ENCODE measurements at places on chromosomes 1 and 21. TPM values are rescaled to one million over a fixed set of nuclear protein-coding genes. Genes with fewer than 3 reads are reported as not detected.

Gene ILDR2
- 3.6 TPM for total RNA-seq

Gene FAM163A
- total RNA-seq = 0.16 TPM

Gene SFN
- 0.16 TPM for total RNA-seq

Gene ASCL5
- total RNA-seq = not detected

Gene ELOVL1
- total RNA-seq = 26.7 TPM

Gene FCRL2
- total RNA-seq = not detected

Gene CELA3B
- not detected for total RNA-seq

Gene RNF11
- 116 TPM for total RNA-seq

Gene SLC30A7
- total RNA-seq = 5.7 TPM

Gene DENND2C
- 3.2 TPM for total RNA-seq

Gene TEX38
- total RNA-seq = 0.22 TPM

Gene OR2L13
- total RNA-seq = not detected

Gene TOMM20
- total RNA-seq = 84.1 TPM

GRCh38 chr1:114108751-114109255, 44.9 kb downstream of the SYT6 start:
- DNase-seq = no peak
- H3K27me3 ChIP-seq = peaks cover 18% of the 10 kb centered on the region
- H3K4me1 ChIP-seq = no peaks in the 10 kb centered on the region
- H3K27ac ChIP-seq = no peak overlapping the region

DNA sequence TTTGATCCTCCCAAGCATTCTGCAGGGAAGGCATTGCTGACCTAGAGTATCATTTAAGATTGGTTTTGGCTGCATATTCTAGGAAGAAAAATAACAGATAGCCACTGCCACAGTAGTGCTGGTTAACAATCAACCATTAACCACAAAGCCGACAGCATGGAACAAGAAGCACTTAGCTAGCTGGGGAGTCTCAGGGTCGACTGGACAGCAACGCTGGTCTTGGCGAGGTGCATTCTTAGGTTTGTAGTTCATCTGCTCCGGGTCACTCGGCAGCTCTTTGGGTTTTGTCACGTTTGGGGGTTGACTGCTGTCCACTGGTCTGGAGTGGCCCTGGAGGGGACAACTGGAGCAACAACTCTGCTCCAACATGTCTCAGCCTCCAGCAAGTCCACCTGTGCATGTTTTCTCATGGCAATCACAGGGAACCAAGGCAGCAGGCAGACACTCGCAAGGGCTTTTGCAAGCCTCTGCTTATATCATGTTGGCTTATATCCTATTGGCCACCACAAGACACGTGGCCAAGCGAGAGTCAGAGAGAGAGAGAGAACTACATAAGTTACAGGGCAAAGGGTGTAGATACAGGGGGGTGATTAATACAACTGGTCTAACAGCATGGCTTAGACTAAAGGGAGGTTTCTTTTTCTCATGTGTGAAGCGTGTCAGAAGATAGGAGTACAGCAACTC, 99.5 kb downstream of the LACTBL1 start:
- peaks cover 11% of the 10 kb centered on the region for H3K4me1 ChIP-seq
- no peaks in the 10 kb centered on the region for H3K36me3 ChIP-seq
- no peak overlapping the region for H3K27ac ChIP-seq
- DNase-seq = no peak
- H3K27me3 ChIP-seq = peaks cover 43% of the 10 kb centered on the region

GRCh38 chr1:239368436-239369109, 17.8 kb upstream of the CHRM3 start:
- peaks cover 5% of the 10 kb centered on the region for H3K27me3 ChIP-seq
- H3K4me3 ChIP-seq = no peak overlapping the region
- no peak overlapping the region for H3K27ac ChIP-seq
- DNase-seq = no peak

DNA sequence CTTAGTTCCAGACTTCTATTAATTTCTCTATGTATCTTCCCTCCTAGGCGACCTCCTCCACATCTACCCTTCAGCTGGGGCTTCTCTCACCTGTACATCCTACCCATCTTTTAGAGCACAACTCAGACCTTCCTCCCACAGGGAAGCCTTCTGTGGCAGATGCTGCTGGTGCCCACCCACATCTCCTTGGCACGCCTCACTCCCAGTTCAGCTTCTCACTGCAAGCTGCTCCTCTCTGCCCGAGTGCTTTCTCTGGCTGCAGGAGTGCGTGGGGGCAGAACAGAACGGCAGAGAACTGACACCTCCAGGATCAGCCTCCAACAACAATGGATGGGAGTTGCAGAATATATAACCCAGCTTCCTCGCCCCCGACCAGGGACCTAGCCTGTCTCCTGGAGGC, 36.5 kb downstream of the ZBTB18 start:
- DNase-seq = no peak
- no peaks in the 10 kb centered on the region for H3K4me1 ChIP-seq
- peaks cover 48% of the 10 kb centered on the region for H3K27me3 ChIP-seq
- H3K36me3 ChIP-seq = no peaks in the 10 kb centered on the region
- H3K4me3 ChIP-seq = no peak overlapping the region

DNA sequence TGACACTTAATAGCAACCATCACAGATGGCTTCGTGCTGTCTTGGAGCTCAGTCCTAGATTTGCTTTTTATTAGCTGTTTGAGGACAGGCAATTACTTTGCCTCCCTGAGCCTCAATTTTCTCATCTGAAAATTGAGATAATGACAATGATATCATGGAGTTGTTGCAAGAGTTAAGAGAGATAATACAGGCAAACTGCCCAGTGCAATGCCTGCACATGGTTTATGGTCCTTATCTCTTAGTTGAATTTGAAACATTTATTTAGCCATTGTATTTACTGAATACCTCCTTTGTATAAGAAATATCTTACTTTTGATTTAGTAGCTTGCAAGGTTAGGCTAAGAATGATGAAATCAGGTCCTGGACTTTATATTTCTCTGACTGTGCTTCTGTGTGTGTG, 17.7 kb downstream of the KCNA2 start:
- no peaks in the 10 kb centered on the region for H3K4me1 ChIP-seq
- no peak overlapping the region for H3K4me3 ChIP-seq
- H3K27ac ChIP-seq = no peak overlapping the region
- H3K27me3 ChIP-seq = peaks cover 57% of the 10 kb centered on the region
- no peaks in the 10 kb centered on the region for H3K36me3 ChIP-seq
- no peak for DNase-seq

GRCh38 chr1:185679220-185679619, 55.0 kb upstream of the HMCN1 start:
- DNase-seq = no peak
- no peak overlapping the region for H3K4me3 ChIP-seq
- no peaks in the 10 kb centered on the region for H3K27me3 ChIP-seq

DNA sequence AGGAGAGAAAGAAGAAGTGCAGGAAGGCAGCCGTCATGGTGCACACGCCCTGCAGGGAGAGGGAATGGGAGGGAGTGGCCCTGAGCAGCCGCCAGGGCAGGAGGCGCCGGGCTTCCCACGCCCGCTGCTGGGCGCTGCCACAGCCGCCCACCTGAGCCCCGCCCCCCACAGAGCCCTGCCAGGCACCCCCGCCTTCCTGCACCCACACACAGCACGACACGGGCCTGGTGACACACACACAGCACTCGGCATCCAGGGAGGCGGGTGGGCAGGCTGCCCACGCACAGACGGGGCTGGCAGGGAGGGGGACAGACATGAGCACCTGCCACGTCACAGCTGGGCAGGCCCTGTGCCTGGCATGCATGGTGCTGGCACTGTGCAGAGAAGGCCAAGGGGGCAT, 27.5 kb downstream of the ADGRB2 start:
- H3K36me3 ChIP-seq = no peaks in the 10 kb centered on the region
- no peak for DNase-seq

- H3K27ac ChIP-seq = peak overlapping the region; percentile 97
- H3K4me3 ChIP-seq = no peak overlapping the region
- no peaks in the 10 kb centered on the region for H3K27me3 ChIP-seq
- peaks cover 98% of the 10 kb centered on the region for H3K4me1 ChIP-seq
Measured at GRCh38 chr1:9903801-9904527, 6.1 kb downstream of the CTNNBIP1 start.

DNA sequence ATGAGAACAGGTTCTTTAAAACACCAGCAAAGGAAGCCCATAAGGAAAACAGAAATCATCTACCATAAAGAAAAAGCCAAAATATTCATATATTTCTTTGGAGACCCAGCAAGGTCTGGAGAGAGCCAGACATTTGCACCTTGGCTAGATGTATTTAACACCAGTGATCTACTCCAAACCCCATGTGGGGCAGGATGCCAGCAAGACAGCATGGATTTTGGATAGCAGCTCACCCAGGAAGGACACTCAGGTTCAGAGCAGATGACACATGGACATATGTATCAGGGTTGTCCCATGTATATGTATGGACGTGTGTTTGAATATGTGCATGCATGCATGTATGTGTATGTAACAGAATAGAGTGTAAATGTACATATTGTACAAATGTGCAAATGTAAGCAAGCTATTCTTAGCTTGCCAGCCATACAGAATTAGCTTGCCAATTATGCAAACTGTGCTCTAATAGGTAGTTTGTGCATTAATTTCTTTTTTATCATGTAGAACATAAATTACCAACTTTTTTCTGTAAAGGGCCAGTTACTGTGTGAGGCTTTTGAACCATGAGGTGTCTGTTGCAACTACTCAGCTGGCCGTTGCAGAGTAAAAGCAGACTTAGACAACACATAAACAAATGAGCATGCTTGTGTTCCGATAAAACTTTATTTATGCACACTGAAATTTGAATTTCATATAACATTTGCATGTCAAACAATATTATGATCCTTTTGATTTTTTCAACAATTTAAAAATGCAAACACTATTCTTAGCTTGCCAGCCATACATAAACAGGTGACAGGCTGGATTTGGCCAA, 73.5 kb upstream of the KAZN start:
- no peaks in the 10 kb centered on the region for H3K36me3 ChIP-seq
- no peaks in the 10 kb centered on the region for H3K4me1 ChIP-seq
- no peak for DNase-seq

DNA sequence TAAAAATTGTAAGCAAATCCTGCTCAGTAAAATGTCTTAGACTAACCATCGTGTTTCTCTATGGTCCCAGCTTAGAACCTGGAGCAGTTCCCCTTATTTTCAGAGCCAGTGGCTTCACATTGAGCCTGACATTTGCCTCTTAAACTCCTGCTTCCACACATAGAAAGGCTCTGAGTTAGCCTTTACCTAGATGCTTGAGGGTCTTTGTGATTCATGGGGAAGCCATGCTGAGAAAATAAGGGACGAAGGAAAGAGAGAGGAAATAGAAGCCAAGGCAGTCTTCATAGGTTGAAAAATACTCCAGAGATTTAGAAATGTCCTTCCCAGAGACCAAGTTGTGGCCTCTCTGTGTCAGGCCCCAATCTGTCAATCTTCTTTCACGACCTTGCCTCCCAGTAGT, 16.1 kb upstream of the RBBP5 start:
- DNase-seq = no peak
- H3K4me1 ChIP-seq = peaks cover 11% of the 10 kb centered on the region
- H3K36me3 ChIP-seq = no peaks in the 10 kb centered on the region
- no peak overlapping the region for H3K27ac ChIP-seq
- no peaks in the 10 kb centered on the region for H3K27me3 ChIP-seq
- H3K4me3 ChIP-seq = no peak overlapping the region

DNA sequence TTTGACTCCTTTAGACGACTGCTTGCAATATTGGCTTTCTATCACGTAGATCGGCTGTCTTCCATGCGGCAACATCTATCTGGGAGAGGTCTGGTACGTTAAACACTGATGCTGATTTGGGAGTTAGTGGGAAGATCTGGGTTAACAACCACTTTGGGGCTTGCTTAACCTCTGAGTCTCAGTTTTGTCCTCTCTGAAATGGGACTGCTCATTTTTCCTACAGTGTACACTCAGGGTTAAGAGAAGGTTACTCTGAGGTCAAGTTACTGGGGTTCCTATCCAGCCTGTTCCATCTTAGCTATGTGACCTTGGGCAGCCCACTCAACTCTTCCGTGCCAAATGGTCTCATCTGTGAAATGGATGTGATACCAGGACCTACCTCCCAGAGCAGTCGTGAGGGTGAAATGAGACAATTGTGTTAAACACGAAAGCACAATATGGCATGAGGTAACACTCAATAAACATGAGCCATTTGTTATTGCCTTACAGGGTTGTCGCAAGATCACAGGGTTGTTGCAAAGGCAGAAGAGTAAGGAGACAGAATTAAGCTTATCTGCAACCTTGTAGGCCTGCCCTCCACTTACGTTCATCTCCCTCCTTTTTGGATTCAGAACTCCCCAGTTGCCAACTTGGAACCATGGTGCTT, 5.6 kb downstream of the ABCA4 start:
- no peak overlapping the region for H3K27ac ChIP-seq
- H3K4me1 ChIP-seq = peaks cover 30% of the 10 kb centered on the region
- H3K36me3 ChIP-seq = no peaks in the 10 kb centered on the region
- H3K4me3 ChIP-seq = no peak overlapping the region
- no peak for DNase-seq

- H3K27ac ChIP-seq = peak overlapping the region; percentile 7
- H3K27me3 ChIP-seq = no peaks in the 10 kb centered on the region
- DNase-seq = no peak
Measured at GRCh38 chr1:82994616-82995263, 1004.2 kb downstream of the TTLL7 start.

DNA sequence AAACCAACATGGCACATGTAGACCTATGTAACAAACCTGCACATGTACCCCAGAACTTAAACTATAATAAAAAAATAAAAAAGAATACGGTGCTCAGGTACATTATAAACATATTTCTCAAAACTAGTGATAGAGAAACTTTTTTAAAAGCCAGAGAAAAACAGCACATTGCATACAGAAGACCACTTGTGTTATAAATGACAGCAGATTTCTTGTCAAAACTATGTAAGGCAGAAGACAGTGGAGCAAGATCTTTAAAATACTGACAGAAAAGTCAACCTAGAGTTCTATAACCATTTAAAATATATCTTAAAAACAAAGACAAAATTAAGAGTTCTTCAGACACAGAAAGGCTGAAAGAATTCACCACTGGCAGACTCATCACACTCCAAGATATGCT, 144.7 kb downstream of the NEGR1 start:
- no peak overlapping the region for H3K4me3 ChIP-seq
- no peak overlapping the region for H3K27ac ChIP-seq
- DNase-seq = no peak
- H3K27me3 ChIP-seq = no peaks in the 10 kb centered on the region

GRCh38 chr1:184637664-184638240, 116.9 kb downstream of the EDEM3 start:
- no peak overlapping the region for H3K27ac ChIP-seq
- DNase-seq = no peak
- no peaks in the 10 kb centered on the region for H3K36me3 ChIP-seq
- H3K4me1 ChIP-seq = peaks cover 29% of the 10 kb centered on the region
- H3K4me3 ChIP-seq = no peak overlapping the region

DNA sequence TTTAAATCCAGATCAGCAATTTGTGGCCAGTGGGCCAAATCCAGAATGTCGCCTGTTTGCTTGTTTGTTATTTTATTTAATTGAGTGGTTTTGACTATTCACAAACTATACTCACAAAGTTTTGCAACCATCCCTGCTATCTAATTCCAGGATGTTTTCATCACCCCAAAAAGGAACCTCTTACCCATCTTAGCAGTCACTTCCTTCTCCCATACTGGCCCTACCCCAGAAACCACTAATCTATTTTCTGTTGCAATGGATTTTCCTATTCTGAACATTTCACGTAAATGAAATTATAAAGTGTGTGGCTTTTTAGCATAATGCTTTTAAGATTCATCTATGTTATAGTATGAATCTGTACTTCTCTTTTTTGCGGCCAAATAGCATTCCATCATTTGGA, 41.3 kb downstream of the WDTC1 start:
- H3K4me1 ChIP-seq = no peaks in the 10 kb centered on the region
- DNase-seq = no peak
- H3K27ac ChIP-seq = no peak overlapping the region
- no peak overlapping the region for H3K4me3 ChIP-seq

All from left ventricle myocardium inferior (tissue), 1 donor.